Keratinocyte (primary cell): ENCODE measurements at places on chromosomes 2 and 18. TPM values are rescaled to one million over a fixed set of nuclear protein-coding genes. Genes with fewer than 3 reads are reported as not detected.

SLC16A14 gene
- 0.34 to 0.97 TPM (median 0.67 TPM) in 3 replicates for polyA plus RNA-seq

PTPRN gene
- polyA plus RNA-seq, result not detected in 3 replicates

ADCYAP1 gene
- not detected in 3 replicates for polyA plus RNA-seq

NT5C1B gene
- not detected in 3 replicates for polyA plus RNA-seq

RESP18 gene
- not detected in 3 replicates for polyA plus RNA-seq

ALK gene
- polyA plus RNA-seq, result not detected in 3 replicates

KCNG2 gene
- not detected in 3 replicates for polyA plus RNA-seq

NMUR1 gene
- polyA plus RNA-seq, result not detected in 3 replicates

CHRNG gene
- polyA plus RNA-seq, result not detected in 3 replicates

ANO7 gene
- 0.14 to 0.50 TPM (median 0.17 TPM) in 3 replicates for polyA plus RNA-seq
